ENCODE measurements at places on chromosomes 11 and 22.
A peak's percentile ranks its signal among the peaks of the same experiment; 100 is the strongest.

DNA sequence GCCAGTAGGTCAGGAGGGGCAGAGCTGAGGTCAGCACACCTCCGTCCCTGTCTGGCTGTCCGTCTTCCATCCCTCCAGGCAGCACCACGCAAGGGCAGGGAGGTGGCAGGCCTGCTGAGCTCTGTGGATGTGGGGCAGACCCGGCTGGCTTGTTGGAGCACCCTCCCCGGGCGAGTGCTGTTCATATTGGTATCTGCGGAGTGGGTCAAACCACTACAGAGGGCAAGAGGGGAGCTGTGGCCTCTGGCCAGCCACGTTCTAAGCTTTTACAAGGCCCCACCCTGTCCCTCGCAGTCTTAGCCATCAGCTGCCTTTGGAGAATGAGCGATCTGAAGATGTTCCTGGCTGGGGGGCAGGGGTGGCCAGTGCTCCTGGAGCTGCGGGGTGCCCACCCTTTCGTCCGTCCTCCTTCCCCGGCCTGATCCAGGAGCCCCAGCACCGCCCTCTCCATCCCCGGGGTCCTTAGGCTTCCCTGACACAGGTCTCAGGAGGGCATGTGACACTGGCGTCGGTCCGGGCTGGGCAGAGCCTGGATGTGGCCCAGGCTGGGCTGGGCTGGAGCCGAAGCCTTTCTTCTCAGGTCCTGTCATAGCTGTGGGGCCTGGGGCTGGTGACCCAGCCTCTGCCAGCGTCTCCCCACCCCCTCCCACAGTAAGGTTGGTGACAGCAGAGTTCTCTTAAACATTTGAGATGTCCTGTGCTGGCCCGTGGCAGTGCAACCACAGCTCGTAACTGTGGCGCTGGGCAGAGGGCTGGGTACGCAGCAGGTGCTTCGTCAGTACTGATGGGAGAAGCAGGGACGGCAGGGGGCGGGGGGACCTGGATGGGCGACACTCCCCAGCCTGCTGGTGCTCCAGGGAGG lies 31.7 kb upstream of the GRAMD4 start:
- DNase-seq = no peak

GRCh38 chr11:2828585-2829330 lies 56.8 kb downstream of the CDKN1C start:
- no peak for DNase-seq

DNA sequence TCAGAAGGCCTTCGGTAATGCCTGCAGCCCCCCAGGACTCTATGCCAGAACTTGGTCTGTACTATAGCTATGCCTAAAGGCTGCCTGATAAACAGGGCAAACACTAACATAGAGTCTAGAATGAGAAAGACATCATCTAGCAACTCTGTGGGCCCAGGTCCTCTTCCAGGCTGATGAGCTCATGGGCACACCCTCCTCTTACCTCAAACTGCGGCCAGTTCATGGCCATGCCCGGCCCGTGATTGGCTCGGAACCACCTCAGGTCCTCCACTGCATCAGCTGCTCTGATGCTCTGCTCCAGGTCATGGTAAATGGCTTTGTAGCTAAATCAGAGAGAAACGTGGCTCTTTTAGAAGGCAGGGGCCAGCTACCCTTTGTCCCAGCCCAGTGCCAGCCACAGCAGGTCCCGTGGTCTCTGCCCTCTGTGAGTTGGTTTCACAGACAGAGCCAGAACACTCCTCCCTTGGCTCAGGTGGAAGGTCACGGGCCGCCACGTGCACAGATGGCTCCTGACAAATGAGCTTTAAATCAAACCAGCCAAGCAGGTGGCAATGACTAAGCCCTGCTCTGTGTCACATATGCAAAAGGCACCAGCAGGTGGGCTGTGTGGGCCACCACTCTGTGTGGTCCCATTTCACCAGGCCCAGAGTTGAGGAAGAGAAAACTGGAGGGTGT lies 25.0 kb upstream of the ARFGAP3 start:
- no peak for DNase-seq

DNA sequence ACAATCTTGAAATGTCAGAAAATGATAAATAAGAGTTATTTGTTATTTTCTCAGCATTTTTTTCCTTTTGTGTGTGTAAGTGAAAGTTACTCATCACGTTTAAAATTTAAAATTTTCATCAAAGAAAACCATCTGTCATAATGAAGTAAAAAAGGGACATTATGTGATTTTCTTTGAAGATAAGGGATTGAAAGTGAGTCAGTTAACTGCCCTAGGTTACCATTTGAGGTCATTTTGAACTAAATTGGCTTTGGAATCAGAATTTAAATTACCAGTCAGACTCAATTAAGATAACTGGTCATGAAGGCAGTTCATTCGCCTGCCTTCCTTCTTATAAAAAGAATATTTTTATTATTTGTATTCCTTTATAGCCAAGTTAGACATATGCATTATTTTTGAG lies 14.3 kb downstream of the NCAM1 start:
- no peak for DNase-seq

GRCh38 chr11:95700471-95700817 lies 89.1 kb downstream of the FAM76B start:
- DNase-seq = no peak

- no peak for DNase-seq
Observed at GRCh38 chr11:3605771-3606203, 36.0 kb downstream of the ART5 start.

DNA sequence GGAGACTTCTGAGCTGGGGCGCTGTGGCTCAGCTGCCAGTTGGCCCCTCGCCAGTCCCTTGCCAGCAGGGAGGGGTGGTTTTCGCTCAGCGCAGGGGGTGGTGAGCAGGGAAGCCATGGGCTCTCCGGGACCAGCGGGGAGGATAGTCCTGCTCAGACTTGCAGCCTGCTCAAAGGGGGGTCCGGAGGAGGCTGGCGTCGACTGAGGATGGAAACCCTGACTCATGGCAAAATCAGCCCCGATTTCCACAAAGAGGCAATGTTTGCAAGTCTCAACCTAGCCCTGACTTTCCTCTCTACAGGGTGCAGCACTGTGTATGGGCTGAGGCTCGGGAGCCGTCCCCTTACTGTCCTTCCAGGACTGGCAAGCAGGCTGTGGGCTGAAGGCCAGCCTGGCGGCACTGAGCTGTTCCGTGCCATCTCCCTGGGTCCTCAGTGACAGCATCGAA lies 35.1 kb downstream of the FBLN1 start:
- DNase-seq = peak; percentile 52

DNA sequence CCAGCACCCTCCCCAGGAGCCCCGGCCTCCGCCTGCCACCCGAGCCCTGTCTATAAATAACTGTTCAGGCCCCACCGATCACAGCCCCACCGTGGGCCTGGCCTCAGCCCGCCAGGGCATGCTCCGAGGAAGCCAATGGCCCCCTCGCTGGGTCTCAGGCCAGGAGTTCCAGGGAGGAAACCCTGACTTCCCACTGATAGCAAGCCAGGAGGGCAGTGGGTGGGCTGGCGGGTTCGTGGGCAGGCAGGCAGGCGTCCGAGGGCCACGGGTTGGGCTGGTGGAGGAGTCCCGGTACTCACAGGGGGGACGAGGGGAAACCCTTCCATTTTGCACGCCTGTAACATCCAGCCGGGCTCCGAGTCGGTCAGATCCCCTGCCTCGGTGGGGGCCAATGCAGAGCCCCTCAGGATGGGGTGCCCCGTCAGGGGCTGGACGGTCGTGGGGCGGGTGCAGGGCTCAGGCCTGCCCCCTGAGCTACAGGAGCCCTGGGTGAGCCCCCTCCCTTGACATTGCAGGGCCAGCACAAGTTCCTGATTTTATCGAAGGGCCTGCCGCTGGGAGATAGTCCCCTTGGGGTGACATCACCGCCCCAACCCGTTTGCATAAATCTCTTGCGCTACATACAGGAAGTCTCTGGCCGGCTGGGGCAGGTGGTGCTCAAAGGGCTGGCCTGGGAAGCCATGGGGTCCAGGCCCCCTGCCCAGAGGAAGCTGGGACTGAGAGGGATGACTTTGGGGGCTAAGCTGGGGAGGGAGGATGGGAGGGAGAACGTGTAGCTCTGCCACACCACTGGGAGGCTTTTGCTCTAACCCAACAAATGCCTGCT lies at the start of gene SPI1:
Gene SPI1 (minus strand): TSS at position 538 of the 826 bp plus-strand sequence. CDS start 194 bp downstream, at position 344.
- DNase-seq = no peak

DNA sequence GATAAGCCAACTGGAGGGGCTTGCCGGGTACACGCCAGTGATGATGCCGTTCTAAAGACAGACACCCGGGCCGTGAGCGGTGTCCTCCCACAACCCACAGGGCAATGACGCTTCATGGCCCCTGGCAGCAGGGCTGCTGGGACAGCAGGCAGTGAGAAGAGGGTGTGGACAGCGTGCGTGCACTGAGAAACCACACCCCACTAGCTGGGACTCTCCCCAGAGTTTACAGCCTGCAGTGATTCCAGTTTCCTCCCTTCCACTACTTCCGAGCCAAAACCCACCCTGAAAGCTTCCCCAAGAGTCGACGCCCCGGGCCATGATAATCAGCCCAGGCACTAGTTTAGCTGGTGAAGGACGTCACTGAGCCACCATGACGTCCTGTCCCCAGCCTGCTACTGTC lies 29.2 kb downstream of the CPT1A start:
- no peak for DNase-seq

DNA sequence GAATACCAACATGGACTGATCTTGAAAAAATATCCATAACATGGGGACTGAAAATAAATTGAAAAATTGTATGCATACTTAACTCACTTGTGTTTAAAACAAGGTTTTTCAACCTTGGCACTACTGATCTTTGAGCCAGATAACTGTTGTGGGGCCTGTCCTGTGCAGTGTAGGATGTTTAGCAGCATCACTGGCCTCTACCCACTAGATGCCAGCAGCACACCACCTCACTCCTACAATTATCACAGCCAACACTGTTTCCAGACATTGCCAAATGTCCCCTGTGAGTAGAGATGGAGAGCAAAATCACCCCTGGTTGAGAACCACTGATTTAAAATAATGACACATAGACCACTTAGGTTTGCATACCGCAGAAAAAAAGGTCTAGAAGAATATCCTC lies 45.0 kb upstream of the SLC1A2 start:
- no peak for DNase-seq

- no peak for DNase-seq
Observed at GRCh38 chr11:133555034-133555433, 22.7 kb upstream of the OPCML start.

DNA sequence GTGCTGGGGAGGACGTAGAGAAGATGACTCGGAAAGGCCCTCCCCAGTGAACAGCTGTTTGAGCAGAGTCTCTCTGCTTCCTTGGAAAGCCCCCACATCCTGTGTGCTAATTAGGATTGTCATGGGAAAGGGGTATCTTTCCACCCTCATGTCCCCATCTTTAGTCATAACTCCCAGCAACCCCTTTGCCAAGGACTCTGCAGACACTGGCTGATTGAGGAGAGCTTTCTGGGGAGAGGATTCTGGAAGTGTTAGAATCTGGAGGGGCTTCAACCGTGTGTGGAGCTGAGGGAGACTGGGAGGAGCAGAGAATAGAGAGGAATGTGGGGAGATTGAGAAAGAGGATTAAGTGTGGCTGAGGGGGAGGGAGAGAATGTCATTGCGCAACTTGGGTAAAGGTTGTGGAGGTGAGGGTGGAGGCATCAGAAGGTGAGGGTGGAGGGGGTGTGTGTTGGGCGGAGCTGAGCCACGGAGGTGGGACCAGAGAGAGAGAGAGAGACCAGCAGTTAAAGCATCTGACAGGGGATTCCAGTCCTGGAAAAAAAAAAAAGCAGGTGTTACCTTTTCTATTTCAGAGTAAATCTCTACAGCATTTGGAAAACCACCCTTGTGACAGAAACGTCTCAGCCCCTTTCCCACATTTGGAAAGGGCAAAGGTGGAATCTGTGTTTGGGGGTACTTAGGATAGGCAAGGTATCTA lies 2.2 kb downstream of the DTX4 start:
- DNase-seq = no peak

DNA sequence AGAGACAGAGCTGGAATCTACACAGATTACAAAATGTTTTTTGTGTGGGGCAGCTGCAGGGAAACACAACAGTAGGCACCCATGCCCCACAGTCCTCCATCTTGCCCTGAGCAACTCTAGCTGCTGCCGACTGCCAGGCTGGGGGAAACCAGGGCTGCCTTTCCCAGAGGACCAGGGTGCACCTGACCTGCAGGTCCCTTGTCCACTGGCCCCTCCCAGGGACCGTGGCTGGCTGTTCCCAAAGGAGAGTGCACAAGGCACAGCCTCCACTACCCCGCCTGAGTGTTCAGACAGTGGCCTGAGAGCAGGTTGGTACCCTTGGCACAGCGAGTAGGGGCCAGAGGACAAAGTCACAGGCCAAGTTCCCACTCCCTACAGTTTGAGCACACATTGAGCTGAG lies 181.8 kb downstream of the BARX2 start:
- DNase-seq = no peak

DNA sequence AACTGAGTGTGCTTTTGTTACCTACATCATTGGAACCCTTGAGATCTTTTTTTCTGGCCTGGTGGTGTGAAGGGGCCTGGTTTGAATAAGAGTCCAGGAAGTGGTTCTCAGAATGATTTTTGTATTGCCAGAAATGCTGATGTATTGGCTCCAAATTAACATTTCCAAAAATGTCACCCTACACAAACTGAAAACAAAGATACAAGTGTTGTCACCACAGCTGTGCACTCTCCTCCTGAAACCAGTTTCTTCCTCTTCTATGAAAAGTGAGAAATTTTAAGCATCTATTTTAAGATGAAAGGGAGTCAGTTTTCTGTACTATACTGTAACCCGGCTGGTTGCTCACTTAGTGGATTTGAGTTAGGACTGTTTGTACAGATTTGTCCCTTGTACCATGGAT lies 218.8 kb downstream of the PGR start:
- no peak for DNase-seq

DNA sequence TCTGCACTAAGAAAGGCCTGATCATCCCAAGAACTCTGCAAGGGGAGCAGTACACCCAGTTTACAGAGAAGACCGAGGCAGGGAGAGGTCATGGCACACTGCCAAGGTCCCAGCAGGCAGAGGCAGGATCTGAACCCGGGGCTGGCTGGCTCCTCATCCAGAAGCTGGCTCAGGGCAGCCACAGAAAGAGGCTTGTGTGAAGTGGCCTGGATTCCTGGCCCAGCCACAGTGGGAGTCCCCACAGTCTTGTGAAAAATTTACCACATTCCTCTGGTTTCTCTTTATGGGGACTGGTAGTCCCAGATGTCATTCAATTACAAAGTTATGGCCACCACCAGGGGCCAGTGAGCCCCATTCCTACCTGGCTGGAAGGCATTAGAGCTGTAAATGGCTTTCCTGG lies 440.5 kb downstream of the MIAT start:
- no peak for DNase-seq

DNA sequence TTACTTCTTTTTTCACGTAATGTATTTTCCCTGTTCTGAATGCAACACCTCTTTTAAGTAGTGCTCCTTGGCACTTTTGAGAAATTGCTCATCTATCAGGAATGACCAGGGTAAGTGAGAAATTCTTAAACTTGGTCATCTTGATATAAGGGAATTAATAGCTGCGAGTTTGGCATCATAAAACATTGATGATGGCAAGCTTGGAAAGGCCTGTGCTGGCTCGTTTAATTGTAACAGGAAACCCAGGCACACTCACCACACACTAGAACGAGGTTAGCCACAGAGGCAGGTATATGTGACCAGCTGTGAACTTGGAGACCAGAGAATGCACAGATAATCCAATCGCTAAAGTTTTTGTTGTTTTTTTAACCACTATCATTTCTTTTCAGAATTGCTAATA lies 24.3 kb downstream of the FAM118A start:
- DNase-seq = no peak

All from putamen (tissue), 1 donor.